ENCODE measurements at places on chromosomes 7 and 10.

- no peak for DNase-seq
Observed at GRCh38 chr10:61935077-61935476, 33.6 kb downstream of the ARID5B start.

DNA sequence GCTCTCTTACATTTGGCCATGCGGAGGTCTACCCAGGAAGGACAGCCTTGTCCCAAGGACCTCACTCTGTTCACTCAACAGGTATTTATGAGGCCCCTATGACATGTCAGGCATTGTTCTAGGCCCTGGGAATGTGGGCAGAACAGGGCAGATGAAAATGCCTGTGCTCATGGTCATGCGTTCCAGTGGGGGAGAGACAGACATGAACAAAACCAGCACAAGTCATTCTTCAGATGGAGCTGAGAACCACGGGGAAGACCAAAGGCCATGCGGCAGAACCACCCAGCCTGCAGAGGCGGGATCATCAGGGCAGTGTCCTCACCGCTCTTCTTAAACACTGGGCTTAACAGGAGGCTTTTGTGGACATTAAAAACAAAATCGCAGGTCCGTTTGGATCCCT is 636.1 kb downstream of the SDK1 start:
- no peak for DNase-seq

GRCh38 chr7:74029991-74030415 is 2.0 kb downstream of the ELN start:
- no peak for DNase-seq

GRCh38 chr7:51055039-51055840 is 261.4 kb downstream of the COBL start:
- DNase-seq = no peak

GRCh38 chr10:119221201-119221600 is 13.8 kb downstream of the GRK5 start:
- no peak for DNase-seq

All from stimulated activated CD4-positive, alpha-beta T cell treated with anti-CD3 and anti-CD28 coated beads, Interleukin-1b, Interleukin-23, amount 100 ng/mL, for 4 hours (primary cell).